ENCODE measurements at places on chromosomes 2 and 18.

GRCh38 chr2:145835665-145836064 is 1315.7 kb upstream of the ZEB2 start:
- no peak for DNase-seq

DNA sequence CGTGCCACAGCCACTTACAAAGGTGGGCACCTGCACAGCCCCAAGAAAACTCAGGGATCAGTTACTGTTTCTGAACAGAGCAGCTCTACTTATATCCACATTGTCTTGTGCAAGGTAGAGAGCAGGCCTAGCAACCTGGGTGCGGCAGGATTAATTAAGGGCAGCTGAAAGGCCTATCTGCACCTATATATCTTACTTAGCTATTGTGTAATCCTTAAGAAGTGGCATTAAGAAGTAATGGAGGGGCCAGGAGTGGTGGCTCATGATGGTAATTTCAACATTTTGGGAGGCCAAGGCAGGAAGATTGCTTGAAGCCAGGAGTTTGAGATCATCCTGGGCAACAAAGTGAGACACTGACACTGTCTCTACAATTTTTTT is 12.8 kb upstream of the ARL5A start:
- no peak for DNase-seq

DNA sequence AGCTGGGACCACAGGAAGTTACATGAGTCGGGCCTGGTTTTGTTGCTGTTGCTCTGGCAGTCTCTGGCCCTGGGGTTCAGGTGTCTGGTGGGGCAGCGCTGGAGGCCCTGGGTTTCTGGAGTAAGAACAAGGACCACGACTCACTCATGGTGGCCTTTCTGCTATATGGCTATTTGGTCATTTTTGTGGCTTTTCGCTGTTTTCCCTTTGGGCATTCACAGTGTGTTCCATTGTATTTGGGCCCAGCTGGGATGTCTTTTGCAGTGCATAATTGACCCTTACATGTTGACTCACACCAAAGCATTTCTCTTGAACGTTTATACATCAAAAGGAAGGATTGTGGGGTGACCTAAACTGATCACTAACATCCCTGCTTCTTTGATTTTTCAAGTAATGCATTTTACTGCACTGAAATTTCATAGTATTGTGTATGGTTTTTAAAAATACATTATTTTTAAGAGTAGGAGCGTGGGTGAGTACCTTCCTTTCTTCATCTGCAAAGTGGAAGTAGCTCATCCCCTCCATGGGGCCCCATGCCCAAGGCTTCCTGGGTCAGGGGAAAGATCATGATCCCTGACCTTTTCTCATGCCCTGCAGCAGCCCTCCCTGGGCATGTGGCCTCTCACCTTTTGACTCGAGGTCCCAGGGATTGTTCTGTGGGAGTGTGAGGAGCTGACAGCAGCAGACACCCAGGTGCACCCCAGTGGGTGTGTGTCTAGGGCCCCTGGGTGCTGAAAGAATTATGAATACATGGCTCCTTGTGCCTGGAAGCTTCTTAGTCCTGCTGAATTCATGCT is 225.5 kb downstream of the AGAP1 start:
- no peak for DNase-seq

DNA sequence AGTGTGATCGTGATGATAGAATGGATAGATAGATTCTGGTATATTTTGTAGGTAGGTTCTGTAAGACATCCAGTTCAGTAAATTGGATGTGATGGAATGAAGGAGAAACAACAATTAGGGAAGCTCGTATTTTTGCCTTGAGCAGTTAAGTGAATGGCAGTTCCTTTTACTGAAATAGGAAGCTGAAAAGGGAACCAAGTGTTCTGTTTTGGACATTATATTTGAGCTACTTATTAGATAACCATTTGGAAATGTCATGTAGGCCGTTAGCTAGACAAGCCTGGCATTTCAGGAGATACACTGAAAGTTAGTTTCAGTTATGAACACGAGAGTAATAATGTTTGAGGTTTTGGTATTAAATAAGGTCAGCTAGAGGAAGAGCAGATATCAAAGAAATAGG is 41.5 kb downstream of the MARCHF7 start:
- DNase-seq = no peak

DNA sequence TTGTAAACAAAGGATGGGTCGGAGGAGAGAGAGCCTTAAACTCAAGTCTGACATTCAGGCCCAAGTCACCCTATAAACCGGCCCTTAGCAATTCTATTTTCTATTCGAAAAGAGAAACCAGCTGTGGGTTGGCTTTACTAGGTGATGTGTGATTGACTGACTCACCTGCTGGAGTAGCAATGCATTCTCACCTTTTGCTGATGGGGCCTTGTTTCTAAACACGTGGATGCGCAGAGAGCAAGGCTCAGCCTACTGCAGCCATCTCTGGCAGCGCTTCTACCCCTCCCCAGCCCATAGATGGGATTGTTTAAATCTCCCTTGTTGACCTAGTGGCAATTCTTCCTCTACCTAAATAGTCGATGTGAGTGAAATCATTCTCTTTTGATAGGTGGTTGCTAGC is 138.5 kb downstream of the MEIS1 start:
- peak; percentile 84 for DNase-seq

GRCh38 chr2:141899740-141900139 is 231.1 kb downstream of the LRP1B start:
- no peak for DNase-seq
